ENCODE measurements at places on chromosomes 1 and 21. TPM values are rescaled to one million over a fixed set of nuclear protein-coding genes. Genes with fewer than 3 reads are reported as not detected.
A peak's percentile ranks its signal among the peaks of the same experiment; 100 is the strongest.

DNA sequence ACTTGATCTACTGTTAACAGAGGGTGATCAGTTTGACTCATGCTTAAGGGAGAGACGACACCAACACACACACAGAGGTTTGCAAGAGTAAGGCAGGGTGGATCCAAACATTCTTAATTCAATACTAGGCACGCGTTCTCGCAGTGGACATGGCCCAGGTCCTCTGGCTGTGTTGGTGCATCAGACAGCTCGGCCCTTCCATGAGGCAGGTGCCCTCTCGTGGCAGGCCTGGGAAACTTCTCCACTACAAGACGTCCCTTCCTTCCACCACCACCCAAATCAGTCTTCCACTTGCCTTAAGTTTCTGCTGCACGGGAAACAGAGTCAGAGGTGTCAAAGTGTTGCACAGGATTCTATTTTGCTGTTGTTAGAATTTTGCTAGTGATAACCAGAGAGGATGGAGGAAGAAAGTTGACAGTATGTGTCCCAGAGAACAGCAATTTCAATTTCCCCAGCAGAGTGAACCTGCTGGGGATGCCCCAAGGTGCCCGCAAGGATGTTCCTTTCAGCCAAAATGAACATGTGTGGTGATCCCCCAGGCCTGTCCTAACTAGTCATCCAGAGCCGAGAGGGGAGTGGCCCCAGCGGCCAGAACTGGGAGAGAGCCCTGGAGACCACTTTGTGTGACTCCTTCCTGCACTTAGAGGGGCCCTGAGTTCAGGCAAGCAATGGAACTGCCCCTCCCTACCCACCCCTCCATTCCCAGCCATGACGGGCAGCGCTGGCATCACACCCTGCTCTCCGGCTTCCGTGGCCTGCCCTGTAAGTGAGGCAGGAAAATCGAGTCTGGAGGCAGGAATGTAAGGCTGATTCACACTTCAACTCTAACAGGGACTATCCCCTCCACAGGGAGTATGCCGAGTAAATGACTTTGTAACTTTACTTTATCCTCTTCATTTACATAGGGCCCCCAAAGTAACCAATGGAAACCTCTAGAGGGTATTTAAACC is 34.8 kb downstream of the MX1 start:
- DNase-seq = peak; percentile 44

GRCh38 chr1:157156058-157156541 is 17.9 kb upstream of the ETV3 start:
- peak; percentile 67 for DNase-seq

- peak; percentile 4 for DNase-seq
Measured at GRCh38 chr1:173255214-173255813, 48.2 kb upstream of the TNFSF4 start.

The RNASEL gene
- 5.0 TPM for total RNA-seq

- DNase-seq = no peak
Measured at GRCh38 chr1:92563457-92564216, 76.9 kb upstream of the GFI1 start.

GRCh38 chr1:160713161-160713560 is 1.5 kb upstream of the CD48 start:
- DNase-seq = no peak

GRCh38 chr1:244322791-244323521 is 128.8 kb downstream of the ADSS2 start:
- DNase-seq = peak; percentile 92

DNA sequence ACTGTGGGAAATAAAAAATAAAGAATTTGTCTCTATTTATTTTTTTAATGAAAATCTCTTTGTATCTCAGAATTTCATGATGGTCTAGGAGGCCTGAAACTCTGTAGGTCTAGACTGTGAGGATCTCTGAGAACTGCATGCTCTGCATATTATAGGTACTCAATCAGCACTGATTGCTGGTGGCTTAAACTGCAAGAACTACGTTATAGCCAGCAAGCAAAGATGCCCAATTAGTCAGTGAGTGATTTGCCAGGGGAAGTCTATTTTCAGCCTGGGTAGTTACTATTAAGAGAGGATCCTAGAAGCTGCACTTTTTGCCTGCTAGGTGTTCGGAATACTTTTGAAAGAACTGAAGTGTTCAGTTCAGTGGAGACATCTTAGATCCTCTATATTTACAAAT is 87.4 kb downstream of the GPR52 start:
- DNase-seq = no peak

DNA sequence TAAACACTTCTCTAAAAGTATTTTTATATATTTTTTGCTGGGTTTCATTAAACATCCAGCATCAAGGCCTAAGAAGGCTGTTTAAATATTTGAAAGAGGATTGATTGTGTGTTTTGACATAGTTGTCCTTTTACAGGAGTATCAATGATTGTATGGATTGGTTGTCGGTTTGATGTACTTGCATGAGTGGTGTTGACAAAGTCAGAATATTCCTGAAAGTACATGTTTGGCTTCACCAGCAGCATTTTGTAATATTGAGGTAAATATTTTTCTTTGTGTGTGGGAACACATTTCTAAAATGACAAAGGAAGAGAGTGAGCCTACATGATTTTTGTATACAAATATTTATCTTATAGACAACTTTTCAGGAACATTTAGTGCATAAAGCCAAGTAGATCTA is 269.7 kb downstream of the PTBP2 start:
- DNase-seq = no peak

- DNase-seq = peak; percentile 94
Measured at GRCh38 chr1:51622455-51622913, 5.6 kb downstream of the OSBPL9 start.

DNA sequence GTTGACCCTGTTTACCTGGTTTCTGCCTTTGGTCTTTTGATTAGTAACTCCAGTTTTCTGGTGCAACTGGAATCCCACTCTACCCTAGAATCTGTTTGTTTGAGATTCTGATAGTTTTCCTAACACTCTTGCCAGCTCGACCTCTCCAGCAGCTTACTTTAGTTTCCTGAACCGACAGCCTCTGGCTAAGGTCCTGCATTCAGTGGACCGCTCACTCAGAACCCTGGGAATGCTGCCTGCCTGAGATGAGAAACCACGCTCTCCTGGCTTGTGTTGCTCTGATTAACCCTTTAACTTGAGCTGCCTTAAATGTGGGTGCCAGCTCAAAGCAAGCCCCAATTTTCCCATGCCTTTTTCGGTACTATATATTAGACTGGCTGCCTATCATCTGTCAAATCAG is 45.3 kb upstream of the SIPA1L2 start:
- DNase-seq = no peak

The APCS gene
- total RNA-seq = not detected

- DNase-seq = no peak
Measured at GRCh38 chr1:181180407-181181031, 92.0 kb downstream of the IER5 start.

The CFAP74 gene
- not detected for total RNA-seq

The C1orf52 gene
- 32.7 TPM for total RNA-seq

DNA sequence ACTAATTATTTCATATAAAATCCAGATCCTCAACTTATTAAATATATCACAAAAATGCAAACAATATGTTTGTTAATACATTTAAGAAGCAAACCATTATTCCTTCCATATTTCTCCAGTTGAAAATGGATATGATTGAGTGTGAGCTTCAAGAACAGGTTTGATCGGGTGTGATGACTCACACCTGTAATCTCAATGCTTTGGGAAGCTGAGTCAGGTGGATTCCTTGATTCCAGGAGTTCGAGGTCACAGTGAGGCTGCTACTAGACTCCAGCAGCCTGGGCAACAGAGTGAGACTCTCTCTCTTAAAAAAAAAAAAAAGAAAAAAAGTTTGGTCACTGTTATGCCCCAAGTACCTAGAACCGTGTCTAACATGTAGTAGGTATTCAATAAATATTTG is 42.9 kb upstream of the RRP15 start:
- DNase-seq = no peak

DNA sequence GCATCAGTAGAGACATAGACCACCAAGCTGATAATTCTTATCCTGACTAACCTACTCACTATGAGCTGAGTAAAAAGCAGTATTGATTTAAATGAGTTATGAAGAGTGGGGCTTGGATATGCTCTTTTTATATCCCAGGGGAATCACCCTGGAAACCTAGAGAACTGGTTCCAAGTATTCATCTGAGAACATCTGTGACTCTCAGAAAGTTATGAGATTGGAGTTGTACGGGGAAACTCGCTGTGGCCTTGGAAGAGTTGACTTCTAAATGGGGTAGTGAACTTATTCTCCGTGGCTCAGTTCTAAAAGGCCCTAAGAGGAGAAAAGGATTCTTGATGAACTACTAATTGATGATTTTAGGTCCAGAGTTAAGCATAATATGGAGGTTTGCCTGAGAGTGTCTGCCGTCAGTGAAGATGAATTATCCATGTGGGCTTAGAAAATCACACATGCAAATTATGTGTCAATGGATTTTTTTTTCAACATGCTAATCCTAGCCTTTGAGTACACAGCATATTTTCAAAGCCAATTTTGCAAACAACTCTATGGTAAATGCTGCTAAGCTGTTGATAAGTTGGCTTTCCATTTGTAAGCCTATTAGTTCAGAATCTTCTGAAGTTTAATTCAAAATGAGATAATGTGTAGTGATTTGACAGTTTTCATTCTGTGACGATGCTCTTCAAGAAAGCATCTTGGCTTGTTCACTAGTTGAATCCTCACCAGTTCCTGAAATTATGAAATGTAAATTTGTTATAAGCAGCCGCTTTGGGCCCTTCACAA is 122.7 kb downstream of the FGGY start:
- no peak for DNase-seq

- peak; percentile 60 for DNase-seq
Measured at GRCh38 chr1:9181990-9182783, 52.4 kb upstream of the H6PD start.

DNA sequence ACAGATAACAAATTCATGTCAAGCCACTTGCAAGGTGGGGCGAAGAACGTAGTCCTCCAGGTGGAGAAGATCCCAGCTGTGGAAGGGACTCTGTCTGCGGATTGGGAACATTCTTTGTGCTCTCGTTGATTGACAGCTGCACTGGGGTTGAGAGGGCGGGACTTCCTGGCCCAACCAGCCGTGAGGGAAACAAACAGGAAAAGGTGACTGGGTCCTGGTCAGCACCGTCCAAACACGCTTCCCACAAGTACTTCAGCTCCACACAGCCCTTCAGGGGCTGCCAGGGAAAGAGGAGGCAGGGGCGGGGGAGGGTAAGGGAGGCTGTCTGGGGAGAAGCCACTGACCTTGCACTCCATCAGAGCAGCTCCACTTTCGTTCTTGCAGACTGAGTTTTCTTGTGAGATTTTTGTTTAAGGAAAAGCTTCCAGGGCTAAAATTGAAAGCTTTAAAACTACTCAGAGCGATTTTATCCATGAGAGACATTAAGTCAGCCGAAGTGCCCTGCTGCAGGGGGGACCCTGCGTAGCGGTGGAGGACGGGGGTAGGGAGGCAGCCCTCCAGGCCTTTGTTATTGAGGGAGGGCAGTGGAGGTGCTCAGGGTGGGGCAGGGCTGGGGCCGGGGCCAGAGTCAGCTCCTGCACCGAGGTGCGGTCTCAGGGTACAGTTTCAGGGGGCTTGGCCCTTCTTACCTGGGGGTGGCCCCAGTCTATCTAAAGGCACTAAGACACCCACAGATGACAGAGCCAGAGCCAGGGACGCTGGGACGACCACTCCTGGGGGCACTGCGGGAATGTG is 21.6 kb upstream of the STUM start:
- DNase-seq = no peak

The SPATA17 gene
- total RNA-seq = 17.2 TPM

DNA sequence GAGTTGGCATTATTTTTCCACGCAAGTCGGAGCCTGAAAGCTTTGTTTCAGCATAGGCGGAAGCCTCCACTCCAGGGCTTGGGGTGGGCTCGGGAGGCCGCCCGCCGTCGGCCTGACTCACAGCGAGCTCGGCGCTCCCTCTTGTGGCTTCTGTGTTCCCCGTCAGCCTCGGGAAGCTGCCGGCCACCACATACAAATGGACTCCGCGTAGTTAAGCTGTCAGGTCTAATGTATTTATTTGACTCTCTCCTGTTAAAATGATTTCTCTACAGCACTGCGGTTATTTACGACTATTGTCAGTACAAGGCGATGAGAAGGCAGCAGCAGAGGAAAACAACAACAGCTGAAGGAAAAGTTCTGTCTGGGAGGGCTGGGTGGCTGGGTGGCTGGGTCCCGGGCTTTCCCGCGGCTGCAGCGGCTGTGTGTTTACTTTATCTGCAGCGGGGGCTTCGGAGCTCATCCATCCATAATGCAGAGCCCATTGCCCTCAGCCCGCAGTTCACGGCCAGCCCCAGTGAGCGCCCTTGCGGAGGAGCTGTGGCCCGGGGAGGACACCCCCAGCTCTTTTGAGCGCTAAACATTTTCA is 375.7 kb upstream of the CAMK1G start:
- DNase-seq = no peak

DNA sequence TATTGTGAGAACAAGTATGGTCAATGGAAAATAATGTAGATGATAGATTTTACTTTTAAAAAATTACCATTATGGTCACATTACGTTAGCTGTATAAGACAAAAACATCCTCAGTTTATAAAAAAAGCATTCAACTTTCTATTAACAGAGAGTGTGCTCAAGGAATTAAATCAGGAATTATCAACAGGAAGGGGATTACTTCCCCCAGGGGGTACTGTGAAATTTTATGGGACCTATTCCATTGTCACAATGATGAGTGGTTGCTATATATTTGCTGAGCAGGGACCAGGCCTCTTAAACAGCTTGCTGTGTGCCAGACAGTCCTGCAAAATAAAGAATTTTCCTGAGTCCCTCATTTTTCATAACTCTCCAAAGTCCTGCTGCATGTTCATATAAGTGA is 21.2 kb downstream of the JAM2 start:
- no peak for DNase-seq

DNA sequence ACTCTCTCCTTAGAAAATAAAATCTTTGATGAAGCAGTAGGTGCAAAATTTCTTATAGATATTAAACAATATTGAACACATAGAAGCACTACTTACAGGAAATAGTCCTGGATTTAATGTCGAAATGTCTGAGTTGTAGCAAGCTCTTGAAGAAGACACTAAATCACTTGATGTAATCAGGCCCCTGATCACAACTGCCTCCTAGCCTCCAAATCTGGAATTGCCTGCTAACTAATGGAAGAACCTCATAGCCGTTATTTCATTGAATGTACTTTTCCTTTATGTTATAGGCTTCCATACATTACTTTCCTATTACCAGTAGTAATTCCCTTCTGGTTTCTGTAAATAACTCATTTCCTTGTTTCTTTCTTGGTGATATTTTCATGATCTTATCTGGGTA is 675.7 kb upstream of the CHRM3 start:
- no peak for DNase-seq

- peak; percentile 65 for DNase-seq
Measured at GRCh38 chr1:221743416-221744208, 1.7 kb upstream of the DUSP10 start.

All from Caki2 (cell line).